Umbilical cord (tissue), 2 donors: ENCODE measurements at places on chromosomes 13 and 19.
A peak's percentile ranks its signal among the peaks of the same experiment; 100 is the strongest.

DNA sequence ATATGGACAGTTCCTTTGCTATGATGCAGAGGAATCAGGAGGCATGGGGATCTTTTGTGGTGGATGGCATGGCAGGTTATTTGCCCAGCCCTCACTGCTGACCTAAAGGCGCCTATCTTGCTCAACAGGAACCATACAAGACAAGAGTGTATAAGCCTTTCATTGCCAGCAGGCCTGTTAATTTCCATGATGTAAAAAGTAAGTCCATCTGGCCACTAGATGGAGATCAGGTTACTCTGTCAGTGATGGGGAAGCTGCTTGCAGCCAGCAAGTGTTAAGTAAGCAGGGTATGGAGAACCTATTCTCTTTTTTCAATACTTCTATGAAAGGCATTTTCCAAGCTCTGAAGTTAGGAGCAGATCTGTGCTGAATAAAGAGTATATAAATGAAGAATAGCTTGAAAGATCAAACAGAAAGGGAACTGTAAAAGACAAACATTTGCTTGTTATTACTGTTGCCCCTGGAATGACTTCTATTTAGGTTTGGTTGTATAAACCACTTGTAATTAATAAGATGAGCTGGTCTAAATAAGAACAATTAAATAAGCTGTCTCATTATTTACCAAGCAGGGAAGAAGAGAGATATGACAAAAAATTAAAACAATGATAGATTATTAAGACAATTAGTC, 210.9 kb downstream of the RGCC start:
- DNase-seq: peak; percentile 95

GRCh38 chr13:97285221-97285955, 63.3 kb downstream of the MBNL2 start:
- DNase-seq: no peak

- DNase-seq: no peak
Observed at GRCh38 chr19:1967087-1967608, 26.2 kb downstream of the CSNK1G2 start.

DNA sequence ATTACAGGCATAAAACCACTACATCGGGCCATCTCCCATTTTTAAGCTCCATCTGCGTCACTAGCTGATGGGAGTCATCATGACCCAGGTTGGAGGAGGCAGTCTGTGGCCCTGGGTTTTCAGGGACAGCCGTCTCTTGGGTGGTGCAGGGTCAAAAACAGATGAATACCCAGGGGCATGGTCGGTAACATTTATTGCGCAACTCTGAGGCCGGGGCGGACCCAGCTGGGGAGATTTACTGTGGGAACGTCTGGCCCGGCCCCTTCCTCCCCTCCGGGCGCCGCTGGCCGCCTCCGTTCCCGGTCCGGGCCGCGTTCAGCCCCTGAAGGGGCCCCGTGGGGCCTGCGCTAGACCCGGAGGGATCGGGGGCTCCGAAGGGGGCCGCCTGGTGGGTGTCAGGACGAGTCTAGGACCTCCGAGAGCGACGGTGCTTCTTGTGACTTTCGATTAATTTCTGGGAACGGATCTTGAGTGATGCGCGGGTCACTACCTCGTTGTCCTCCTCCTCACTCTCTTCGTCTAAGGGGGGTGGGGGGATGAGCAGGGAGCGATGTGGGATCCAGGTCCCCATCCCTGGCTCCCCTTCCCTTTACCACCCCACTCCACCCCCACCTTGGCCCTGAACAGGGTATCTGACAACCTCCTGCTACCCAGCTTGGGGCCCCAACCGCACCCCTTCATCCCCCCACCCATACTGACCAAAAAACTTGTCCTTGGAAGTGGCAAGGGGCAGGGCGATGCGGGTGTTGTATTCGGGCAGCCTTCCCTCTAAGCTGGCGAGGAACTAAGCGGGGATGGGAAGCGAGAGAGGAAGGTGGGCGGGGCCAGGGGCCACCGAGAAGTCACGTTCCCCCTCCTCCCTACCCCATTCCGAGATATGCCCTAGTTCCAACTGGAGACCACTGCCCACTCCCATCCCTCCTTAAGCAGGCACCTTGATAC, 1.6 kb upstream of the RGL3 start:
- peak; percentile 84 for DNase-seq
